GM23338 (cell line): ENCODE measurements at places on chromosomes 4 and X. TPM values are rescaled to one million over a fixed set of nuclear protein-coding genes. Genes with fewer than 3 reads are reported as not detected.

DNA sequence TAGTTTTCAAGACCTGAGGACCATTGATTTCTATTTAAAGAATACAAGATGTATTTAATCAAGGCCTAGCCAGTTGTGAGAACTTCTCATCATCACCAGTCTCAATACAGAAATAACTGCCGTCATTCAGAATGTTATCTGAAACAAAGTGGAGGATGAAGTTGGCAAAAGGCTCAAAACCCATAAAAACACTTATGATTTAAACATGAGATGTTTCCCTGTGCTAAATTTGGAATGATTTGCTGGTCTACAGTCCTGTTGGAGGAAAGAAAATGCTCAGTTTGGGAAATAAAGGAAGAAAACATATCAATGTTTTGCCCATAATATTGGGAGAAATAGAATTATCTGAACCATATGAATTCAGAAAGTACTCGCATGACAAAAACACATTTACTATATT lies 192.2 kb downstream of the ADGRA3 start:
- DNase-seq: no peak

DNA sequence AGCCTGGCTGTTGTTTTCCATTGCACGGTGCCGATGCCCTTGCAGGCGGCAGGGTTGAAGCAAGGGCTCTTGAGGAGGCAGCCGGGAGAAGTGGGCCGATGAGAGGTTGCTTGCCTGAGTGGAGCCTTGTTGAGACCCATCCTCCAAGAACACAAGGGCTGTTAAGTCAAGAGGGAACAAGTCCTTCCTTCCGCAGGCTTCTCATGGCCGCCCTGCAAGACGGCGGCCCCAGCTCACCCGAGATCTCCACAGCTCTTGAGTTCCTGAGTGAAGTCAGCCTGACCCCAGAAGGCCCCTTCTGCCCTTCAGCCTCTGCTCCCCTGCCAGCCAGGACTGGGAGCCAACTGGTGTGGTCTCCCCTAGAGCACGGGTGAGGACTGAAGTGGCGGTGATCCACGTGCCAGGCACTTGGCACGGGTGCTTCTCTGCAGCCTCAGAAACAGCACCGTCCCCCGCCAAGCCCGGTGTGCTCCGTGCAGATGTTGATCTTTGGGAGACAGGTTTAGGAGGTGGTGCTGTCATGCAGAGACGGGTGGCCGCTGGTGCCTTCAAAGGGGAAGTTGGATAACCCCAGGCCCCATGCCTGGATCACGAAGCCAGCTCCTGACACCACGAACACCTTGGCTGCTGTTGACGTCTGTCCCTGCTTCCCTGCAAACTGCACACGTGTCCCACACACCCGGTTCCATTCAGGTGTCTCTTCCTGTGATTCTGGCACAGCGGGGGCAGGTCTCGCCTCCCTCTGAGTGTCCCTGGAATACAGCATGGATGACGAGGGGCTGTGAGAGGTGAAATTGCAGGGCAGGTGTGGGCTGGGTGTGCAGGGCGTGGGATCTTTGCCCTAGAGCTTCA lies 164.4 kb upstream of the PSAPL1 start:
- DNase-seq: no peak

- peak; percentile 12 for DNase-seq
Measured at GRCh38 chrX:15107367-15107988, 162.4 kb downstream of the ASB9 start.

DNA sequence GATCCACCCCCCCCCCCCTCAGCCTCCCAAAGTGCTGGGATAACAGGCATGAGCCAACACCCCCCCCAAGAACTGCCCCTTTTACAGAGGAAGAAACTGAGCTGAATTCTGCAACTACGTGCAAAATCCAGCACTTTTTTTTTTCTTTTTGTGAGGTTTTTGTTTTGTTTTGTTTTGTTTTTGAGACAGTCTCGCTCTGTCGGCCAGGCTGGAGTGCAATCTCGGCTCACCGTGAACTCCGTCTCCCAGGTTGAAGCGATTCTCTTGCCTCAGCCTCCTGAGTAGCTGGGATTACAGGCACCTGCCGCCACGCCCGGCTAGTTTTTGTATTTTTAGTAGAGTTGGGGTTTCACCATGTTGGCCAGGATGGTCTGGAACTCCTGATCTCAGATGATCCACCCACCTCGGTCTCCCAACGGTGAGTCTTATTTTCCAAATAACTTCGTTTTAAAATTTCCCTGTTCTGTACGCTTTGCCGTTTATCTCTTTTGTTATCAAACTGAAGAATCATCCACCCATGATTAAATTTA lies 4.9 kb downstream of the CRLF2 start:
- DNase-seq: no peak

Gene STK32B
- total RNA-seq: 1.5 and 2.3 TPM in 2 replicates
